G401 (cell line): ENCODE measurements at places on chromosomes 7 and 10.
A peak's percentile ranks its signal among the peaks of the same experiment; 100 is the strongest.

GRCh38 chr7:11082552-11083213, 109.0 kb downstream of the PHF14 start:
- DNase-seq: no peak

DNA sequence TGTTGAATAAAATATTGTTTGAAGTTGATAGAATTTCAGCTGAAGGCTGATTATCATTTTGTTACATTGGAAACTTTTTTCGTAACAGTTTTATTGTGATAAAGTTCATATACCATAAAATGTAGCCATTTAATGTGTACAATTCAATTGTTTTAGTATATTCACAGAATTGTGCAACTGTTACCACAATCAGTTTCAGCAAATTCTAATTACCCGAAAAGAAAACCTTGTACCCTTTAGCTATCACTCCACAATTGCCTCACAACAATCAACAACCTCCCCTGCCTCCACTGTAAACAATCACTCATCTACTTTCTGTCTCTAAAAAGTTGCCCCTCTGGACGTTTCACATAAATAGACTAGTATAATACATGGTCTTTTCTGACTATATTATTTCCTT, 179.7 kb upstream of the BET1 start:
- DNase-seq: no peak

GRCh38 chr10:6642876-6643275, 62.8 kb upstream of the PRKCQ start:
- DNase-seq: no peak

DNA sequence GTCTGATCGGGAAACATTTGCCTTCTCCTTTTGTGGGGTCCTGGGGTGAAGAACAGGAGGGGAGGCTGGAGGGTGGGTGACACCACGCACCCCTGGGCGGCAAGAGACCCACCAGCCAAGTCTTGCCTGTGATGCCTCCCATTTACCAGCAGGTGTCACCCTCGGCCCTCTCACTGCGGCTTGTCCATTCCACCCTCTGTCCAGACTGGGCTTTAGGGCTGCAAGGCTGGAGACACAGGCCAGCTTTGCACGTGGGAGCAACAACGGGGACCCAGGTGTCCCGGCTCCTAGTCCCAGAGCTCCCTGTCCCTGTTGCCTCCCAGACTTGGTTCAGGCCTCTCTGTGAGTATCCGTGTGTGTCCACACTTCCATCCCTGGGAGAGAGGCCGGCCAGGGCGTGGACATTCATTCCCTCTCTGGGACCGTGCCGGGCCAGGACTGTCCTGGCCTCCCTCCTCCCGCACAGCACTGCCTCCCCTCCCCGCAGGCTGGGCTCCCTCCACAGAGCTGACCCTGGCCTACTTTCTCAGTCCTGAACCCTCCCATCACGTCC, 36.2 kb upstream of the GTF2IRD1 start:
- peak; percentile 76 for DNase-seq

GRCh38 chr10:61735882-61736281, 73.2 kb downstream of the CABCOCO1 start:
- DNase-seq: no peak

GRCh38 chr10:59362959-59363381, 621 bp upstream of the FAM13C start:
- DNase-seq: peak; percentile 76

DNA sequence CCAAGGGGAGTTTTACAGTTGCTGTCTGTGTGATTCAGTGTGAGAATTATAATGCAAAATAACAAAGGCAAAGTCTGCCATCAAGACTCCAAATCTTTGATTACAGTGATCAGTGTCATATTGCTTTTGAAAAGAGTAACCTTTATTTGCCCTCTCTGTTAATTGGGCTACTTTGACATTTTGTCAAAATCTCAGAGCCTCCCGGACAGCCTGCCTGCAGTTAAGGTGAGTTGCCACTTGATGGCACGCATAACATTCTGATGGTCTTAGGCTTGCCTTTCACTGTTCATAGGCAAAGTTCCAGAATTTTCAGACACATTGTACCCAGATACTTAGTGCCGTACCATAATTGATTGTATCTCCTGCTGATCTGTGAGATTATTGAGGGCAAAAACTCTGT, 253.5 kb downstream of the ABCA13 start:
- peak; percentile 27 for DNase-seq

DNA sequence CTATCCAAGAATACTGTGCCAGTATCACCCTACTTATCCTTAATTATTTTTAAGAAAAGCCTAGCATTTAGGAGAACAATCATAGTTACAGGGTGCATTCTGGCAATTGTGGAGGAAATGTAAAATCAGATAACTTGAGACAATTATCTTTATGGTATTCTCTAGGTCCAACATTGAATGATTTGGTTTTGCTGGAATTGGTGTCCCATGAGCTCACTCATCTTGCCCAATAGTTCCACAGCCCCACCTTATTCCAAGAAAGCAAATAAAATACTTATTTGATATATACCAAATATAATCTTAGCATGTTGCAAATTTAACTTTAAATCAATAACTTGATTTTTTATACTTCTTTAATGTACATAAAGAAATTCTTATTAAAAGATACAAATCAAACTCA, 65.3 kb downstream of the DGKB start:
- DNase-seq: no peak

DNA sequence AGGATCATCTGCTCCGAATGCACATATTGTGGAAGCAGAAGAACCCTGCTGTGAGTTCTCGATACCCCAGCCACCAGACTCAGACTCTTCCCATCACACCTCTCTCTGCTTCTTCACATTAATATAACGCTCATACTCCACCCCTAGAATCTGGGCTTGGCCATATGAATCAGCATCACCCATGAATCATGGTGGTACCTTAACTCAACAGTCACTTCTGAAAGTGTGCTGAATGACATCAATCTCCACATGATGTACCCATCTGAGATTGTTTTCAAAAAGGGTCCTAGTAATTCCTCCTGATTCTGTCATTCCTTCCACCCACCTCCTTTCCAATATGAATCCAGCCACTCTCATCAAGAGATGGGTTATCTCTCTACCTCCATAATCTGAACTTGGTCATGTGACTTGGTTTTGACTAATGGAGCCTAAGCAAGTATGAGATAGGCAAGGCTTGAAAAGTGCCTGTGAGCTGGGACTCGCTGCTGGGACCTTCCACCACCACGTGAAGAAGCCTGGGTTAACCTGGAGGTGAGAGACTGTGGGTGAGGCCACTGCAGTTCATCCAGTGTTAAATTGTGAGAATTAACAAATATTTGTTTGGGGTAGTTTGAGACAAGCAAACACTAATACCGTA, 15.4 kb downstream of the YWHAG start:
- DNase-seq: no peak

GRCh38 chr7:45525057-45525456, 49.1 kb upstream of the ADCY1 start:
- DNase-seq: no peak

DNA sequence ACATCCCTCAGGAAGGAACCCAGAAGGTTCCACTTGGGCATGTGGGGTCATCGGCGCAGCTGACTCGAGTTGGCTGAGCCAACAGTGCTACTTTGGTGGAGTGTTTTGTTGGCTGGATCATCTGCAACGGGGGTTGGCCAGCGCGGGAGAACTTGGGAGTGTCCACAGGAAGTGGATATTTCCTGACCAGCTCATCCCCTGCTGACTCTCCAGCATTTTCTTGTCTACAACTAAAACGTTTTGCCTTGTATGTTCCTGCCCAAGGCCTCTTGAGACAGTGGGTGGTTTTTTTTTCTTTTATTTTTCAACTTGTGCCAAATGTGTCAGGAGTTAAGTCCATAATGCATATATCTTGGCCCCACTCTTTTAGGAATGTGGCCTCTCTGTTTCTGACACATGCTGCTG, 208.6 kb downstream of the ZNF365 start:
- DNase-seq: no peak

- DNase-seq: no peak
Observed at GRCh38 chr7:138746073-138746472, 44.9 kb upstream of the SVOPL start.

DNA sequence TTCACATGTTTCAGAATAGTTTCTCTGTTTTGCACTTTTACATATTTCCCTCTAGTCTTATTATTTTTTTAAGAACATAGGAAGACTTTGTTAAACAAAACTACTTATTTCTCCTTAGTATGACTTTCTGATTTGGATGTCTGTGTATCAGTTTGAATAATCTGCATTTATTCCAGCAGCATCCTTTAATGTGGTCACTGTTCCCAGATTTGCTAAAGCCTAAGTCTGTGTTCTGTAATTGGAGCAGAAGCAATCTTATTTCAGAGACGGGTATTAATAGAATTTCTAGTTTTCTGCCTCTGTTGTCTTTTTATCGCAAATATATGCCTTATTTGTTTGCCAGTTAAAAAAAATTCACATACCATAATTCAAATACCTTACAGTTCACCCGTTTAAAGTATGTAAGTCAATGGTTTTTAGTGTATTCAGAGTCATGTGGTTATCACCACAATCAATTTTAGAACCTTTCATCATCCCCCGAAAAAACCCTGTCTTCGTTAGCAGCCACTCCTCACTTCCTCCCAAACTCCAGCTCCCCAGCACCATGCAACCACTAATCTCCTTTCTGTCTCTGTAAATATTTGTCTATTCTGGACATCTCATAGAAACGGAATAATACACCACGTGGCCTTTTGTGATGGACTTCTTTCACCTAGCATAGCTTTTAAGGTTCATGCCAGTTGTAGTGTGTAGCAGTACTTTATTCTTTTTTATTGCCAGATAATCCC, 58.7 kb downstream of the INPP5F start:
- no peak for DNase-seq

- DNase-seq: peak; percentile 48
Observed at GRCh38 chr7:6169805-6170520, 102.5 kb downstream of the CYTH3 start.

DNA sequence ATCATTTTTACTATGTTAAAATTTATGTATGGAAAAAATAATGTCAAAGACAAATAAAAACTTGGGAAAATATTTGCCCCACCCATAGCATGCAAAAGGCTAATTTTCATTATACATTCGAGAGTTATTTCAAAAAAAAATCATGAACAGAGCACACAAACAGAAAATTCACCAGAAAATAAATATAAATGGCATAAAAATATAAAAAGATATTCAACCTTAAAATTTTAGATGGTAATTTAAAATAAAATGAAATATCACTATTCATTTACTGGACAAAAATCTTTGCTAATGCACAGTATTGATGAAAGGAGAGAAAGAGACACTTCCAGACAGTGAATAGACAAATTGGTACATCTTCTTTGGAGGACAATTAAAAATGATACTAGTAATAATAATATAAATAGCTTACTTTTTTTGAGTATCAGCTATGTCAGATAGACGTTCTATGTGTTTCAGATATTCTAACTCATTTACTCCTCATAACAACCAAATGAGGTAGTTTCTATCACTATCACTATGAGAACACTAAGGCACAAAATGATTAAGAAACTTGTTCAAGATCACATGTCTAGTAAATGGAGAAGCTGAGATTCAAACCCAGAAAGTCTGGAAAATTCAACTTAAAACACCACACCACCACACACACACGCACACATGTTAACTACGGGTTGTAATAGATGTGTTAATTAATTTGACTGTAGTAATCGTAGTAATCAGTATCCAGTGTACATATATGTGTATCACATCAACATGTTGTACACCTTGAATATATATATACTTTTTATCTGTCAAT, 63.0 kb downstream of the CCDC71L start:
- DNase-seq: no peak

GRCh38 chr10:105950410-105950809, 1214.1 kb downstream of the SORCS1 start:
- DNase-seq: peak; percentile 23

DNA sequence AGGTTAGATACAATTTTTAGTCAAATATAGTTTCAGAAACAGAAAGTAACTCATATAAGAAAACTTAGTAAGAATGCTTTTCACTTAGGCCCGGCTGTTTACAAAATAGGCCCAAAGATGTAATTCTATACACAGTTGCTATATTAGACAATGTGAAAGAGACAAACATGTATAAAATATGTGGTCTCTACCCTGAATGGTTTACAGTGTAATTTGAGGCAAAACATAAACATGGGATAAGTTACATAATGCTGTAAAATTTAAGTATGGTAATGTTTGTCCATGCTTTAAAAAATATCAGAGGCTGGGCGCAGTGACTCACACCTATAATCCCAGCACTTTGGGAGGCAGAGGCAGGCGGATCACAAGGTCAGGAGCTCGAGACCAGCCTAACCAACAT, 18.7 kb downstream of the KRIT1 start:
- DNase-seq: no peak

DNA sequence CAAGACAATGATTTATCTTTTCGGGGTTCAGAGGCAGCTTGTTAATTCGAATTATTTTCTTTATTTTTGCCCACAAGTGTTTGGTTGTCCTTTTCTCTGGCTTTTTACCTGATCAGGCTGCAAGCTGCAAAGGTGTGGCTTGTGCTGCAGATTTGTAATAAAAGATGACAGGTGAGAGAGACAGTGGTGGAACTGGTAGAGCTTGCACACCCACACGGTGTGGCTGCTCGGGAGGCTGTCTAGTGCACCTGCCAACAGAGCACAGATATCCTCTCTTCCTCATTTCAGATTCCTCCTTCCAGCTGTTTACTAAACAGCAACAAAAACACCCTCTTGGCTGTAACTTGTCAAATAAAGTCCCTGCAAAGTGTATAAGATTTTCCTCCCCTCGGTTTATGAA, 9.2 kb downstream of the GJD4 start:
- DNase-seq: no peak

DNA sequence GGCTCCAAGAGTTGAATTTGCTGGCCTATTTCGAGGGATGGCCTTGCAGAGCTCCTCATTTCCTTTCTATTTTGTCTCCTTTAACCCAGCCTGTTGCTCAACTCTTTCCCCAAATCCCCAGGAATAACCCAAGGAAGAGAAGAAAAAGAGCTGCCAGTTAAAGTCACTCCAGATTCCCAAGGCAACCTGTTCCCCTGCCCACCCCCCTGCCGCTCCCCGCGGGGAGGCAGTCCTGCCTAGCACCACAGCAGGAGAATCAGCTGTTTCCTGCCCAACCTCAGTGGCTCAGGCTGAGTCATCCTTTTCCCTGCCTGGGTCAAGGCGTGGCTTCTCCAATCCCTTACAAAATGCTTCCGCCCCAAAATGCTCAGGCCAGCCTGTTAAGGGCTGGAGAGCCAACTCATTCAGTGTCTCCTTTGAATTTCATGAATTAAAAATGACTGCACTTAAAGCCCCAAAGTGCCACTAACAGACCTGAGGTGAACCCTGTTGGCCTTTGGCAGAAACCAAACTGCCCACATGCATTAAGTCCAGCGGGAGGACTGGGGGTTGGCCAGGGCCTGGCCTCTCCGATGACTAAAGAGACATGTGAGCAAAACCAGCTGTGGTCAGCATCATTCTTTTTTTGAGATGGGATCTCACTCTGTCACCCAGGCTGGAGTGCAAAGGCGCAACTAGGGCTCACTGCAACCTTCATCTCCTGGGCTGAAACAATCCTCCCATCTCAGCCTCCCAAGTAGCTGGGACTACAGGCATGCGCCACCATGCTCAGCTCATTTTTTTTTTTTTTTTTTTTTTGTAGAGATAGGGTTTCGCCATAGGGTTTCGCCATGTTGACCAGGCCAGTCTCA, 83.2 kb upstream of the KIF5B start:
- no peak for DNase-seq

GRCh38 chr7:23456093-23456492, 14.2 kb downstream of the IGF2BP3 start:
- no peak for DNase-seq
